ENCODE measurements at places on chromosomes 1 and 21.

DNA sequence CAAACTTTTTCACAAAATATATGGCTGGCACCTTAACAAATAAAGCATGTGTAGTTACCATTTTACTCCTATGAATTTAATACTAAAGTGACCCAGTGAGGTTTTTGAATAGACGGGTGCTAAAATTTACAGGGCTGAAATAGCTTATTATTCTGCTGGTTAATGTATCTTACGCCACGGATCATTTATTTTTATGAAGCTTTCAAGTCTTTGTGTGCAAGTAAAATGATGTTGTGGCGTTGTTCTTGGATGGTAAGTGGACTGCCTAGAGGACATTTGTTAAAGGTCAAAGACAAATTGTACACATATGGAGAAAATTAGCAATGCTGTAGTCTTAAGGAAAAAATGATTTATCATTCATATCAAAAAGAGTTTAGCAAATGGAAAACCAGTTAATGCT lies 22.8 kb downstream of the INSL5 start:
- DNase-seq = no peak

- DNase-seq = peak; percentile 24
These were observed 16.4 kb upstream of the SLC44A3 start for GRCh38 chr1:94803517-94804441.

DNA sequence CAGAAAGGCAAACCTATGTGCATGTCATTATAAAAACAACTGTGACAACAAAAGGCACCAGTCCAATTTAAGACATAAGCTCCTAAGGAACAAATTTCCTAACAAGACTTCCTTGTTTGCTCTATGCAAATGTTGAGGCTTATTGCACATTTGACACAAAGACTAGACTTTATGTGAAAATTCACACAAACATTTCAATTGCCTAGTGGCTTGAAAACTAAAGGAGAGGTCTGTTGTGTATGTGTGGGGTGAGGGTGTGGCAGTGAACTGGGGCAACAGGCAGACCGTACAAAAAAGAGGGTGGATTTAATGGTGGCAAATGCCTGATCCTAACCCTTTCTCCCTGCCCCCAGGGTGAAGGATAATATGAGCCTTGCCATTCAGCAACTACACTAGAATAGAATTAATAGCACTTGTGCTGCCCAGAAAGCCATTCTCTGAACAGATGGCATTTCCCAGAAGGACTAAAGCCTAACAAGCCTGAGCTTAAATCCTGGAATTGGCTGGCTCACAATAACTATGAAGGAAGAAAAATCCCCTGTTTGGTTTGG lies 73.9 kb downstream of the GLUL start:
- DNase-seq = no peak

DNA sequence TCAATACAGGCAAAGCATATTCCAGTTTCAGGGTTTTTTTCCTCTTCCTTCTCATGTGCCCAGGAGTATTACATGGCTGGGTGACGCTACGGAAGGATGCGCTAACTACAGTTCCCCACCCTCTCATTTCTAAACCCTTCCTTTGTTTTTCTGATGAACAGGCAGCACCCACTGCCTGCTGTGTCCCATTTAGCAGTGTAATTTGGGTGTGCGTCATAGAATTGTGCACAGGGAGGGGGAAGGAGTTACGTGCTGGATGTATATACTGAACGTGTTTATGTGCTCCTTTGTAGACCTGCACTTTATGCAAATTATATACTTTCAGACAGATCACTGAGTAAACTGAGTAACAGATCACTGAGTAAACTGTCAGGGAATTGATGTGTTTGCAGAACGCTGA lies 44.5 kb downstream of the ELAPOR1 start:
- DNase-seq = no peak

DNA sequence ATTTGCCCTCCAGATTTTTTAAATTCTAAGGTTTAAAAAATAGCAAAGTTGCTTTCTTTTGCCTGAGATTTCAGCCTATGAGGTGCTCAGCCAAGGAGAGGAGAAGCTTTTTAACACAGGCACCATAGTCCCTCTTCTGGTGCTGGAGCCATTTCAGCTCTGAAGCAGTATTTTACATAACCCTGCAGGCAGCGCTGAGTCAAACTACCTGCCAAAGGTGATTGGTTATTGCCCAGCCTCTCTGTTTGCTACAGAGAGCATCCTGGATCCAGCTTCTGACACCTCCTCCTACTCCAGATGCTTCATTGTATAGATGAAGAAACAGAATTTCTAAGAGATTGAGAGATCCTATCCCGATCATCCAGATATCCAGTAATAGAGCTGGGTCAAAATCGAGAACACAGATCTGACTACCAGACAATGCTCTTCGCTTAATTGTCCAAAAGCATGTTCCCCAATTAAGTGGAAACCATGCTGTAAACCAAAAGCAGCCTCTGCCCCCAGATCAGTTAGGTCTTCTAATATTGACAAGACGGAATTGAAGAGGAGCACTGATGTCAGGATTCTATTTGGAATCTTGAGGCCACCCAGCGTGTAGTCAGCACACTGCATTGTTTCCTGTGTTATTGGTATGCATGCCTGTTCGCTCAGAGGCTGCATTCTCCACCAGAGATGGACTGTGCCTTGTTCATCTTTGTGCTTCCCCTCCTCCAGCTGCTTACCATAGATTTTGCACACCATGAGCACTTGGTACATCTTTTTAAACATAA lies 22.1 kb downstream of the RGS8 start:
- peak; percentile 69 for DNase-seq

GRCh38 chr21:42258150-42258884 lies 39.4 kb downstream of the ABCG1 start:
- DNase-seq = peak; percentile 76

- DNase-seq = no peak
These were observed 35.4 kb upstream of the SCMH1 start for GRCh38 chr1:41277371-41277975.

DNA sequence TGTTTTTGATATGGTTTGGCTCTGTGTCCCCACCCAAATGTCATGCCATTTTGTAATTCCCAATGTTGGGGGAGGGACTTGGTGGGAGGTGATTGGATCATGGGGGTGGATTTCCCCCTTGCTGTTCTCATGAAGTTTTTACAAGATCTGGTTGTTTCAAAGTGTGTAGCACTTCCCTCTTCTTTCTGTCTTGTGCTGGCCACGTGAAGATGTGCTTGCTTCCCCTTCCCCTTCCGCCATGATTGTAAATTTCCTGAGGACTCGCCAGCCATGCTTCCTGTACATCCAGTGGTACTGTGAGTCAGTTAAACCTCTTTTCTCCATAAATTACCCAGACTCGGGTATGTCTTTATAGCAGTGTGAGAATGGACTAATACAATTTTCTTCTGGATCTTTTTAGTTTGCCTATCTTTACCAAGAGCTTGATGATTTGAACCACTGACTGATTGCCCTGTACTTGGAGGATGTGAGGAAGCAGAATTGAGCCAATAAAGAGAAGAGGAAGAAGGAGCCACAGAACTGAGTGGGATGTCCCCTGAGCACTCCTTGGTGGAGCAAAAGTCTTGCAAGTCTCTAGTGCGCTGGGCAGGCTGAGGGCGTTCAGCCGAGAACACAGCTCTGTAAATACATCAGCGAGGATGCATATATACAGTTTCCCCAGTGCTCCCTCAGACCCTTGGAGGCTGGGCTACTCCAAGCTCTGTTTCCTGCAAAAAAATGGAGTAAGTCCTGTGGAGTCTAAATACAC lies 102.6 kb downstream of the CYYR1 start:
- no peak for DNase-seq

DNA sequence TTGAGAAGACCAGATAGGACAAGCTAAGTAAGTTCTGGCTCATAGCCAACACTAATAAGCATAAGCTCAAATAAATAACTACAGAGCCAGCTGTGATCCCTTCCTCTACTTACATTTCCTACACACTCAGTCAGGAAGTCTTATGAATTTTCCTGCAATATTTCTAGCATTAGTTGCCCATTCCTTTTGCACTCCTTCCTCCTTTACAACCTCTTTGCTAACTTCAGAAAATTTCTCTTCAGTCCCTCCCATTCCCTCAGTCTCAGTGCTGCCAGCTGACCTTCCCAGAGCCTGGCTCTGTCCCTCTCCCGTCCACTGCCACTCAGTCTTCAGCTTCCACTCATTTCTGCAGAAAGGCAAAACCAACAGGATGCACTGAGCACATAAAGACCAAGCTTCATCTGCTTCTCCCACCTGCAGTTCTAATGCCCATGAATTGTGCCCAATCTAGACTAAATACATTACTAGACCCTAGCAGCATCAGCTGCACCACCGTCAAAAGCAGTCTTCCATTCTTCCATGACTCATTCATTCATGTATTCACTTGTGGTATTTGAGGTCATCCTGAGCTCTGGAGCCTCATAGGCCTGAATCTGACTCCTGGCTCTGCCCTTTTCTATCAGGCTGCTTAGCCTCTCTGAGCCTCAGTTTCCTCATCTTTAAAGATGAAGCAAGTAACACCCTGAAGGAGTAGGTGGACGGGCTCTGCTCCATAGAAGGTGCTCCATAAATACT lies 54.6 kb upstream of the SIPA1L2 start:
- no peak for DNase-seq

DNA sequence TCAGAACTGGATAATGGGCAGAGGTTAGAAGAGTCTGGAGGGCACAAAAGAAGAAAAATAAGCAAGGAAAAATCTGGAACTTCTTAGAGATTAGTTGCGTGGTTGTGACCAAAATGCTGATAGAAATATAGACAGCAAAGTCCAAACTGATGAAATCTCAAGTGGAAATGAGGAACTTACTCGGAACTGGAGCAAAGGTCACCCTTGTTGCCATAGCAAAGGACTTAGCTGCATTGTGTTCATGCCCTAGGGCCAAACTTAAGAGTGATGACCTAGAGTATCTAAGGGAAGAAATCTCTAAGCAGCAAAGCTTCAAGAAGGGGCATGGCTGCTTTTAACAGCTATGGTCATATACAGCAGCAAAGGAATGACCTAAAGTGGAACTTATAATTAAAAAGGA lies 180.0 kb downstream of the TTLL7 start:
- peak; percentile 42 for DNase-seq

GRCh38 chr21:36804874-36805611 lies 106.1 kb downstream of the SIM2 start:
- no peak for DNase-seq

- no peak for DNase-seq
These were observed 3.4 kb downstream of the SH2D2A start for GRCh38 chr1:156813298-156813697.

DNA sequence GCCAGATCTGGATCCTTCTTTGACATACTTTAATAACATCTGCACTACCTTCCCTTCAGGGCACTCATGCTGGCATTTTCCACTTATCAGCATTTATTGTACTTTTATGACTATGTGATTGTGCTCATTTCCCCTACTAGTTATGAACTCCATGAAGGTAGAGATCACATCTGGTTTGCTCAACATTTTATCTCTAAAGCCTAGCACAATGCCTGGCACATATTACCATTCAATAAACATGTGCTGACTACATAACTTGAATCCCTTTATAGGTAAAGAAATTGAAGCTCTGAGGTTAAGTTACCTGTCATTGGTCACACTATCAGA lies 221.2 kb downstream of the HHIPL2 start:
- no peak for DNase-seq

DNA sequence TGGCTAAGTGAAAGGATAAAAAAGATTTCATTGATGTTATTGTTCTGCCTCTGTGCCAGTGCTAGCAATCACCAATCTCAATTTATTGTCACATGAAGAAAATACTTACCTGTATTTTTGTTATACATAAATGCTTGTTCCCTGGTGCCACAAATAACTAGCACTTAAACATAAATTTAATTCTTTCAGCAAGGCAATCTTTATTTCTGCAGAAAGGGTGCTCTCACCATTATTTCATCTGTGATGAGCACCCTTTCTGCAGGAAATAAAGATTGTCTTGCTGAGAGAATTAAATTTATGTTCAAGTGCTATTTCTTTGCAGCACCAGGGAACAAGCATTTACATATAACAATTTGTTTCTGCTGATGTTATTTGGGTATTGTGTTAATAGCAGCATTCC lies 87.2 kb downstream of the DIRAS3 start:
- DNase-seq = no peak
